ENCODE measurements at places on chromosomes 11 and 22.
A peak's percentile ranks its signal among the peaks of the same experiment; 100 is the strongest.

DNA sequence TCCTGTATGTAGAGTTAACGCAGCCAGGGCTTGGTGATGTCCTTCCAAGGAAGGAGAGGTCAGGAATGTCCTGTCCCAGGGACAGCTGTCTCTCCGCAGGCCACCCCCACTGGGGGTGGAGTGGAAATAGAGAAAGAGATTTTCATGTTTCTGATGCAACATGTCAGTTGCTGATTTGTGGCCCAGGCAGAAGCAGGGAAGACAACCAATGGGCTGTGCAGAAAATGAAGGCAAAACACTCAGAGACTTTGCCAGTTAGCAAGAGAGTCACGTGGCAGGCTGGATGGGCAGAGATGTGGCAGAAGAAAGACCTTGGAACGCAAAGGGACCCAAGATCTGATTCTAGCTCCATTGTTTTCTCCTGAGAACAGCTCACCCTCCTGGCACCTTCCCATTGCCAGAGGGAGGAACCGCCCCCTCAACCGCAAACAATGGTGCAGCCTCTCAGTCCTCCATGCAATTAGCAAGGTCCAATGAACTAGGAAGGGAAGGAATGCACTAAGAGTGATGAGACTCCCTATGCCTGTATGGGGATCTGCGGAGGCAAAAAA lies 71.0 kb downstream of the SYN3 start:
- DNase-seq = peak; percentile 64

- peak; percentile 63 for DNase-seq
These were observed 12.4 kb downstream of the SLC25A18 start for GRCh38 chr22:17575681-17576080.

DNA sequence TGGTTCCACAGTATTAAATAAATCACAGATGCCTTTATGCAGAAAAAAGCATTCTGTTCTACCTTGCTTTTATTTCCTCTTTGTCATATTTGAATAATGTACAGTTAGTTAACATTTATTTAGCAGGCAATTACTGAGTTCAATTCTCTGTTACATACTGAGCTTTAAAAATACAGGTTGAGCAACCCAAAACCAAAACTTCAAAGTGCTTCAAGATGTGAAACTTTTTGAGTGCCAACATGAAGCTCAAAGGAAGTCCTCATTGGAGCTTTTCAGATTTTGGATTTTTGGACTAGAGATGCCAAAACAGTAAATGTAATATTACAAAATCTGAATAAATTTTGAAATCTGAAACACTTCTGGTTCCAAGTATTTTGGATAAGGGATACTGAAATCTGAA lies 54.1 kb downstream of the PDHX start:
- no peak for DNase-seq

DNA sequence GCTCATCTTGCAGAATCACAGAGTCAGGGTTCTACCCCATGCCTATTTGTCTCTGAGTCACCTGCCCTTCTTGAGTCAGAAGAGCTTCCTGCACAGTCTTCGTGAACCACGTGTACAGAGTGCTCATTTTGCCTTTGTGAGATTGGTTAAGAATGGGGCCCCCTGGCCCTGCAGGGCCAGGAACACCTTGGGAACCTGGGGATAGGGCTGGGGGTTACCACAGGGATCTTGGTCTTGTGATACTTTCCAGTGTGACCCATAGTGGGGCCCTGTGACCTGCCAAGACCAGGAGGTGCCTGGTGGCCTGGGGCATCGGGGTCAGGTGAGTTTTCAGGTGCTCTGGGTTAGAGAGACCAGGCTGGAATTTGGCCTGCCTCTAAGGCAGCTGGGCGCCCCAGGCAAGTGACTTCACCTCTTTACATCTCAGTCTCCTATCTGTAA lies 9.4 kb downstream of the TMPRSS13 start:
- DNase-seq = no peak

GRCh38 chr11:117565709-117566108 lies 231.3 kb downstream of the DSCAML1 start:
- DNase-seq = no peak

GRCh38 chr11:71459076-71459766 lies 6.2 kb downstream of the NADSYN1 start:
- no peak for DNase-seq

DNA sequence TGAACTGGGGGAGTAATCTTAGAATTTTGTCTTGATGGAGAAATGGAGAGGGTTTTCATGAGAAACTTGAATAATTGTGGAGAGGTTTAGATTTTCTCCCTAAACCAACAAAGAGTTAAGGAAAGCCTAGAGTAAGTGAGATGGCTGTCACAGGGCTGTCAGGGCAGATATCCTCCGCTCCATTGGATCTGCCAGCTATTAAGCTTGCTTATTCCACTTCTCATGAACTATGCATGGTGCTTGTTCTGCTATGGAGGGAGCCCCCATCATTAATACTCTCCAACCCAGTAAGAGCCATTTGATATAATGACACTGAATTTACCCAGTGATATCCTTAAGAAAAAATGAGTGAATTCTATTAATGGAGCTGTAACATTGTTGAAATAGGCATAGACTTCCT lies 342.8 kb upstream of the MTNR1B start:
- DNase-seq = no peak

- DNase-seq = no peak
These were observed 11.4 kb downstream of the AASDHPPT start for GRCh38 chr11:106088896-106089295.

- no peak for DNase-seq
These were observed 8.7 kb upstream of the B4GALNT4 start for GRCh38 chr11:360326-361280.

DNA sequence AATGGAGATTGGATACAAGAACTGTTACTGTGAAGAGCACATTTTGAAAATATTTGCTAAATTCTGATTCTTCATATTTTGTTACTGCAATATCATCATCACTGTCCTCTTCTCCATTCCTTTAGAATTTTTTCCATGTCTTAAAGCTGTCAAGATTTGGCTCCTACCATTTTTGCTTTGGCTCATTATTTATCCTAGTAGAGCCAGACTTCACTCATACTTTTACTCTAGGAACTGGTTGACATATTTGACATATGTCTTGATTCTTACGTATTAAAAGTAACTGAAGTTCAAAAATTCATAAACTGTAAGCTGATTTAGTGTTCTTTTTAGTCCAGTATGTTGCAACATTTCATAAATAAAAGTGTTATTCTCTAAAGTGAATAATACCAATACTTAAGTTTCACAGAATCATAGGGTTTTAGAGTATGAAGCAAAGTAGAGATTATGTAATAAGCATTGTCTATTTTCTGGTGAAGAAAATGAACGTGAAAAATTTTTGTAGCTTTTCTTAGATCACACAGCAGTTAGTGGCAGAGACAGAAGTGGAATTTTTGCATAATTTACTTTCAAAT lies 225.6 kb downstream of the TMEM135 start:
- DNase-seq = no peak

DNA sequence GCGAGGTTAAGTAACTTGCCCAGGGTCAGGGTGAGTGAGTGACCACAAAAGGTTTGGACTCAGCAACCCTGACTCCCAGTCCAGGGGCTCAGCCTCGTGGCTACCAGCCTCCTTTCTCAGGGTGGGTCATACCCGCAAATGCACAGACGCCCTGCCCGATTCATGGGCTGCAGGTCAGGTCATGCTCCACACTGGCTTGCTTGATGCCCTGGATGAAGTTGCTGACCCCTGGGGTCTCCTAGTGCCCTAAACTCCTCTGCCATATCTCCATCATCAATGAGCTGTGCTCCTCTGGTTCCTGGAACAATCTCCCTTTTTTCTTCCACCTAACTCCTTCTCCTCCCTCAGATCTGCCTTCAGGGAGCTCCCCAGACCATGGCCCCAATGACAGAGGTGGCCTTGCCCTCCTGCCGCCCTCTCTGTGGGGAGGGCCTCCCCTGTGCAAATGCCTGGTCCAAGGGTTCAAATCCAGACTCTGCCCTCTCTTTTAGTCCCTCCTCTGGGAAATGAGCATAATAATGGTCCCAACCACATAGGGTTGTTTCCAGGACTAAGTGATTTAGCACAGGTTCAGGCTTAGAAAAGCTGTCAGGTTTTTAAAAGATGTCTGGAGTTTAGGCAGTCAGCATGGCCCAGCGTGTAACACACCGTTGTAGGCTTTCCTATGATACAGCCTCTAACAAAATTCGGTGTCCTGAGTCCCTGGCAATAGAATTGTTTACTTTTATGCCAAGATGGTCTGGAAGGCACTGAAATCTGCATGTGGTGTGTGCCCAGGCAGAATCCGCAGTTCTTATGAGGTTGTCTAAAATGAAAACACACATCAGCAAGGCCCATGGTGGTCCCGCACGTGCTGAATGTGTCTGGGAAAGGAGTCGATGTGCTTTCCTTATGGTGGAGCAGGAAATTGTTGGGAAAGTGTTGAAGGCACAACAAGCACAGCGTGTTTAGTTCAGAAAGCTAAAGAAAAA lies 63.6 kb downstream of the CD82 start:
- DNase-seq = no peak

GRCh38 chr11:130260080-130260627 lies 54.6 kb downstream of the ZBTB44 start:
- no peak for DNase-seq

DNA sequence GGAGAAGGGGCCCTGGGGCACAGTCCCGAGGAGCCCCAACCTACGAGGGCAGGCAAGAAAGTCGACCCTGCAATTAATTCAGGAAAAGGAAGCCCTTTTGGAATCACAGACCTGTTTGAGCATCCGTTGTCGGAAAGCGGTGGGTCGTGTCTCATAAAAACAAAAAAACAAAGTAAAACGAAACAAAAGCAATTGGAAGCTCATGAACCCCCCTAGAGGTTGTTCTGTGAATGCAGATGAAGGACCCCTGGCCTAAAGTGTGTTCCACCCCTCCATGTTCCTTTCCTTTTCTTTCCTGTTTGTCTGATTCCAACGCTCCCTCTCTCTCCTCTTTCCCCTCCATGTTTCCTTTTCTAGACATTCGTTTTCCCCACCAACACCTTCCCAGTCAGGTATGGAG lies 203.7 kb downstream of the GRIK4 start:
- no peak for DNase-seq

DNA sequence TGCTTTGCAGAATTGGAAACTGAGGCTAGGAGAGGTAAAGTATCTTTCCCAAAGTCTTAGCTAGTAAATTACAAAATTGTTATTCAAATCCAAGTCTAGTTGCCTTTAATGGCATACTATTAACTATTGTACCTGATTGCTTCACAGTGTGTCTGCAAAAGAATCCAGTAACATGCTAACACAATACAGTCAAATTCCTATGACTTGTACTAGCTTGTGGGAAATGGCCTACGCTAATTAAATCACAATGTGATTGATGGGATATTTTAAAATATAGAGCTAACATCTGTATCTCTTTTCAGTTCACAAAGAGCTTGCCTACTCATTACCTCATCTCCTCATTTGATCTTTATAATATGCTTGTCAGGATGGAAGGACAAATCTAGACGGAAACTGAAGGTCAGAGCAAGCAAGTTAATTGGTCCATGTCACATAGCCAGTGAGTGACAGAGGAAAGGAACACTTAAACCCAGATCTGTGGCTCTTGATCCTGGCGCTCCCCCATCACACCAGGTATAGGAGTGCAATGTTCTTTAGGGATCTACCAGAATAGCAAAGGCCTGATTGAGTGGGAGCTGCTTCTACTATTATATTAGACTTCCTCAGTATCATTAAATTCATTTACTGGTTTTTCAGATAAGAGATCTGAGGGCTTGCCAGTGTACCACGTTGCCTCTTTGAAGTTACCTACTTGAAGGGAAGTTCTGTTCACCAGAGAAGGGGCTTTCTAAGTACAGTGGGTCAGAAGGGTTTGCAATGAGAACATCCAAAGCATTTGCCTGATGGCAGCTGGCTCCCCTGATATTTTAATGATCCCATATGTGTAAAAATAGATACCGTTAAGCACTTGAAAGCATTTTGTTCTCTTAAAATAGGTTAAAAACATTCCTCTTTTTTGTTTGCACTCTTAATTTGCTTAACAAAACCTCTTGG lies 213.6 kb upstream of the SESN3 start:
- no peak for DNase-seq

All from Ammon's horn (tissue), 1 donor.